Hematopoietic multipotent progenitor cell (in vitro differentiated cells): ENCODE measurements at places on chromosomes 1 and 21. TPM values are rescaled to one million over a fixed set of nuclear protein-coding genes. Genes with fewer than 3 reads are reported as not detected.

AMY1A gene
- not detected for total RNA-seq

MEGF6 gene
- total RNA-seq, result 74.1 TPM

SH3GLB1 gene
- total RNA-seq, result 16.7 TPM

DNA sequence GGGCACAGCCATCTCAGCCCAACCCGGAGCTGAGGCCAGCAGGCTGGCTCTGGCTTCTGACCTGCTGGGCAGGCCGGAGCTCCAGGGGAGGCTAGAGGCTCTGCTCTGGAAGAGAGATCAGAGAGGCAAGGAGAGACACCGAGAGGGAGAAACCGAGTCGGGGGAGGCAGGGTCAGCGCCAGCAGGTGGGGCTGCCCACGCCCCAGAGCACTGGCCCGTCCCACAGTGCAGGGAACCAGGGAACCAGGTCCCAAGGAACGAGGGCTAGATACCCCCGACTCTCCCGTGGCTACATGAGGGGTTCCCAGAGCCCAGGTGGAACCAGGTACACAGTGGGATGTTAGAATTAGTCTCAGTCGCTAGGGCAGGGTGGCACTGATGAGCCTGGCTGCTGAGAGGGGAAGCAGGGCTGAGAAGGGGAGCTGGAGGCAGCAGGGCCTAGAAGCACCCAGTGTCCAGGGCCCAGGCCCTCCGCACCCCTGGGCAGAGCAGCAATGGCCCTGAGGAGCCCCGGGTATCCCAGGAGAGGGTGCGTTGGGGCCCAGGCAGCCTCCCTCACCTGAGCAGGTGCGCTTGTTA is 2.1 kb downstream of the MASP2 start:
- no peak for DNase-seq

GRCh38 chr1:44035726-44036408 is 4.6 kb upstream of the SLC6A9 start:
- peak; percentile 66 for DNase-seq

DNA sequence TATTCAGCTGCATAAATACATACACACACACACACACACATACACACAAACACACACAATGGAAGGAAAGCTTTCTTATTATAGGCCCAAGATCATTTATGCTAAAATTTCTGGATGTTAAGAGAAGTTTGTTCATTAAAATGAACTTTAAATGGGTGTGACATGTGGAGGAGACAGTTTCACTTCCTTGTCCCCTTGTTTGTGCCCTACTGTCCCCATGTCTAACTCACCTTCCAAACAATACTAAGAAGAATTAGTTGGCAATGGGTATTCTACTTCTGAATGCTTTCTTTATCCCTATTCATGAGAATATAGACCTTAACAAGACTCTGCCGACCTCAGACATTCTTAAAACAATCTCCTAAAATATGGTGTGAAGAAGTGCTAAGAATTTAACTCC is 63.5 kb upstream of the NRIP1 start:
- DNase-seq, result no peak

DNA sequence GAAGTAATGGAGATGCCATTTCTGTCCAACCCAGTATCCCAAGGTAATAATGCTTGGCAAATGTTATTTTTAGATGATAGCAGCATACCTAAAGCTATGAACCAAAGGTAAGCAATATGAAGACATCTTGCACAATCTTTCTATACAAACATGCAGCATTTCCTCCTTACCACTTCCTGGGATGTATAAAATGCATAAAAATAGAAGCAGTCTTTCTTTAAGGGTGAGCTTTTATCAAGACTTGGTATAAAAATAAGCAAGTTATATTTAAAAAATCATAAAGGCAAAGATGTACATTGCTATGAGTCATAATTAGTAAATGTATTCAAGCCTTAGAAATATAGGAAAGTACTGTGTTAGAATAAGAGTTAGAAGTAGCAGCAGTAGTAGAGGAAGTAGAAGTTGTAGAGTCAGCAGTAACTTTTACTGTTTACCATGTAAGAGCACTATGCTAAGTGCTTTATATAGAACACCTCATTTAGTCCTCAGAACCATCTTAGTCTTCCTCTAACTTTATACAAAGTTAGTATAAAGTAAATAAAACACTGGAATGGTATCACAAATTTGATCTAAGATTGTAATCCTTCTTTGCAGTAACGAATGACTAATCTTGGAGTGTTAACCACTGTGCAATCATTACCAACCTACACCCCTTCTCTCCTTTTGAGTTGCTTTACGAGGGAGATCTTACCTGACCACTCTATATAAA is 371.3 kb downstream of the VAV3 start:
- no peak for DNase-seq

DNA sequence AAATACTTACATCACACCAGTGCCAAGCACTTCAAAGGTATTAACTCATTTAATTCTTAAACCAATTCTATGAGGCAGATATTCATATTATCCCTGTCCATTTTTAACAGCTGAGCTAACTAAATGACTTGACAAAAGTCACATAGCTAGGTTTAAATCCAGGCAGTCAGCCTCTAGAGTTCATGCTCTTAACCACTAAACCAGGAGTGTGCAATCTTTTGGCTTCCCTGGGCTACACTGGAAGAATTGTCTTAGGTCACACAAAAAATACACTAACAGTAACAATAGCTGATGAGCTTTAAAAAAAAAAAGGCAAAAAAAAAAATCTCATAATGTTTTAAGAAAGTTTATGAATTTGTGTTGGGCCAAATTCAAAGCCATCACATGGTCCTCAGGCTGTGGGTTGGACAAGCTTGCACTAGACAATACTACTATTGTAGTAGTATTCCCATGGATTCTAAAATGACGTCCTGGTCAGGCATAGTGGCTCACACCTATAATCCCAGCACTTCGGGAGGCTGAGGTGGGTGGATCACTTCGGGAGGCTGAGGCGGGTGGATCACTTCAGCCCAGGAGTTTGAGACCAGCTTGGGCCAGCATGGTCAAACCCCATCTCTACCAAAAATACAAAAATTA is 10.0 kb downstream of the UBR4 start:
- no peak for DNase-seq

DNA sequence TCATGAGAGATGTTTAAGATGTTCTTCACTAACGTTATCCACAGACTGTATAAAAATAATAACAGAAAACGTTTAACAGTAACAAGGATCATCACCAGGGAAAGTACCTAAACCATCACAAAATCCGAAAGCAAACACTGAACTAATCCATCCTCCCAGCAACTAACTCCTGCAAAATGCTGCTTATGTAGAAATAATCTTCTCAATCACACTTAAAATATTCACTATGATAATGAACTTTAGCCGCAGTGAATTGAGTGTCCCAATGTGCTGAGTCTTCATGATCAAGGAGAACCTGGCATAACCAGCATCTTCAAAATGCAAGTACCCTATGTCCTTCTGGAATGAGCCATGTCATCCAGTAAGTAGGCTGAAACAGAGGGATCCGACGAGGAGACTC is 166.1 kb downstream of the LTN1 start:
- DNase-seq, result no peak
